A673 (cell line): ENCODE measurements at places on chromosomes 16 and 17.

GRCh38 chr16:81130126-81130525, 33.9 kb upstream of the GCSH start:
- DNase-seq: no peak

DNA sequence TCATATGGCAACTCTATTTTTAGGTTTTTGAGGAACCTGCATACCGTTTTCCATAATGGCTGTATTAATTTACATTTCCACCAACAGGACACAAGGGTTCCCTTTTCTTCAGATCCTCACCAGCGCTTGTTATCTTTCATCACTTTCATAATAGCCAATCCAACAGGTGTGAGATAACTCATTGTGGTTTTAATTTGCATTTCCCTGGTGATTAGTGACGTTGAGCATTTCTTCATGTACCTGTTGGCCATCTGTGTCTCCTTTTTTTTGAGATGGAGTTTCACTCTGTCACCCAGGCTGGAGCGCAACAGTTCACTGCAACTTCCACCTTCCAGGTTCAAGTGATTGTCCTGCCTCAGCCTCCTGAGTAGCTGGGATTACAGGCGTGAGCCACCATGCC, 36.2 kb upstream of the ABCC3 start:
- DNase-seq: no peak

- no peak for DNase-seq
Measured at GRCh38 chr17:32386844-32387243, 36.9 kb downstream of the ZNF207 start.

DNA sequence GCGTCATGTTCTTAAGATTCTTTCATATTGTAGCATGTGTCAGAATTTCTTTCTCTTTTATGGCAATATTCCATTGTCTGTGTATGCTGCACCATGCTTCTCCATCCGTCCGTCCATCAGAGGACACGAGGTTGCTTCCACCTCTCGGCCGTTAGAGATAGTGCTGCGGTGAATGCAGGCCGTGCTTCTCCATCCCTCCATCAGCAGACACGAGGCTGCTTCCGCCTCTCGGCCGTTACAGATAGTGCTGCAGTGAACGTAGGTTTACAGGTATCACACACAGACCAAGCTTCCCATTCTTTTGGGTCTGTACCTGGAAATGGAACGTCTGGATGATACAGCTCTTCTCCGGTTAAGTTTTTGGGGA, 113.5 kb downstream of the CMIP start:
- DNase-seq: no peak

DNA sequence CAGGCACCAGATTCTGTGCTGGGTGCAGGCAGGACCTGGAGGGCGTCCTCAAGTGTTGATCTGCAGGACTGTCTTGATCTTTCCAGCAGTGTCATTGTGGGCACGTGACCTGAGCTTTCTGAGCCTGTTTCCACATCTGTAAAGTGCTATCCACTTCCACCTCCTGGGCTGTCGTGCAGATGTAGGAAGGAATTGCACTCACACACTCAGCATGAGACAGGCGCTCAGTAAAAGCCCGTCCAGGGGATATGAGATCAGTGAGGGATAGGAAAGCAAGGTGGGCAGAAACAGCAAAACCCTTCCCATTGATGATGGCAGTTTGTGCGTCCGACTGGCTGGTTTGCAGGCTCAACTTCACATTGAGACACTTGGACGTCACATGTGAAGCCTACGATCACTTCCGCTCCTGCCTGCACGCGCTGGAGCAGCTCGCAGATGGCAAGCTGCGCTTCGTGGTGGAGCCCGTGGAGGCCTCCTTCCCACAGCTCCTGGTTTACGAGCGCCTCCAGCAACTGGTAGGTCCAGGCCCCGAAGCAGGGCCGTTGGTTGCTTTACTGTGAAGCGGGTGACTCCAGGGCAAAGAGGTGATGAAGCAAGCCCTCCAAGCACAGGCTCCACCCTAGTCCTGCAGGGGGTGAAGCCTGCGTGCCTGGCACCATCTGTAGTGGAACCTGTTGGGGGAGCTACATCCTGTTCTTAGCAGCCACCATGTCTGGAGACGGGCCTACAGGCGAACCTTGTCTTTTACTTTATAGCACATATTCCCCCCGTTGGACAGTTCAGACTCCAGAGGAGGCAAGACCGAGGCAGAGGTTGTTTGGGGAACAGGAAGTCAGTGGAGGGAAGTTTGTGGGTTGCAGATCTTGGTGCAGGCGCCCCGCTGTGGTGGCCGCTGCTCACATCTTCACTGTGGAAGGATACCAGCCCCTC, 23.0 kb downstream of the METTL22 start:
- DNase-seq: no peak

DNA sequence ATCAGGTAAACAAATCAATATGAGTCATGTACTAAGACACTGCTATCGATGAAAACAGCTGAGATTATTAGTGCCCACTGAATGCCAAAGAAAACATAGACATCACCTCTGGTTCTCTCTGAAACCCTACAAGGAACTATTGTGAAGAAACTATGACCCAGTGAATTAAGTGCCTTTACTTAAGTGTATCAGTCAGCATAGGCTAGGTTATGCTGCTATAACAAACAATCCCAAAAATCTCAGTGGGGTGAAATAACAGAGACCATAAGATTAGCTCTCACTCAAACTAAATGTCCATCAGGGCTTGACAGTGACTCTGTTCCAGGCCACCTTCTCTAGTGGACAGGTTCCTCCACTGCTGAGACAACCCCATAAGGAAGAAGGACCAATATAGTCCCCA, 57.7 kb upstream of the KDM8 start:
- DNase-seq: no peak

DNA sequence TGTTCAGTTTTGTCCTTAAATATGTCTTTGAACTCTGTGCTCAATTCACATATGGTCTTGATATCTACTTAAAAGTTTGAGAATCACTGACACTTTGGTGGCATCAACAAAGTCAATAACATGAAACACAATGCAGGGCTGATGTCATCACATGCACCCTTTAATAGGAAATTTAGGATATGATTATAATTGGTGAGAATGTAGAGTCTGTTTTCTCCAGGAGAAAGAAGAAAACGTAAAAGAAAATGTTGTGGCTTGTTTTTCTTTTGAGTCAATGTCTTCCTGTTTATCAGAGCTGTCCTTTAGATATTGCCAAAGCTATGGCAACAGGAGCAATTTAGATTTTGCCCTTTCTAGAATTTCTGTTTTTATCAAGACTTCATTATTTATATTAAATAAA, 396.9 kb downstream of the CDH13 start:
- DNase-seq: no peak
